ENCODE measurements at places on chromosomes 1 and 21. TPM values are rescaled to one million over a fixed set of nuclear protein-coding genes. Genes with fewer than 3 reads are reported as not detected.
A peak's percentile ranks its signal among the peaks of the same experiment; 100 is the strongest.

DNA sequence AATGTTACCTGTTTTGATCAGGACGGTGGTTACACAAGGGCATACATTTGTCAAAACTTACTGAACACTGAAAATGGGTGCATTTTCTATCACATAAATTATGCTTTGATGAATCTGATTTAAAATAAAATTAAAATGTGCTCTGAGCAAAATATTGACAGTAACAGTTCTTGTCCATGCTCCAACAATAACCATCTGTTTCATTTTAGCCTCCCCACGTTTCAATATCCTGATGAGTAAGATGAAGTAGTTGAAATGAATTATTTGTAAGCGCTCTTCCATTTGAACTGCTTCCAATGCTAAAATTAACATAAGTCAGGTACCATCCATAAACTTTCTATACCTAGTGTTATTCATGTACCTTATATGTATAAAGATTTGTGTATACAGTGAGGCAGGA is 365.4 kb downstream of the LTN1 start:
- H3K4me3 ChIP-seq: no peak overlapping the region
- no peak for DNase-seq
- peaks cover 7% of the 10 kb centered on the region for H3K4me1 ChIP-seq
- H3K36me3 ChIP-seq: peaks cover 7% of the 10 kb centered on the region

GRCh38 chr21:37699024-37699775 is 217.1 kb downstream of the KCNJ6 start:
- no peak overlapping the region for H3K4me3 ChIP-seq
- no peak for DNase-seq
- no peak overlapping the region for H3K27ac ChIP-seq

TTC24 gene
- total RNA-seq: 12.6 TPM

GRCh38 chr1:182845379-182845778 is 6.2 kb downstream of the DHX9 start:
- DNase-seq: no peak
- H3K27ac ChIP-seq: peak overlapping the region; percentile 36

- no peak overlapping the region for H3K27ac ChIP-seq
- DNase-seq: no peak
- no peaks in the 10 kb centered on the region for H3K4me1 ChIP-seq
Observed at GRCh38 chr1:225250432-225250831, 177.4 kb downstream of the LBR start.

KANK4 gene
- not detected for total RNA-seq

- H3K27me3 ChIP-seq: no peaks in the 10 kb centered on the region
- no peaks in the 10 kb centered on the region for H3K36me3 ChIP-seq
- no peak overlapping the region for H3K4me3 ChIP-seq
- H3K27ac ChIP-seq: no peak overlapping the region
- no peak for DNase-seq
Observed at GRCh38 chr1:104358621-104359020, 608.9 kb downstream of the AMY1C start.

DNA sequence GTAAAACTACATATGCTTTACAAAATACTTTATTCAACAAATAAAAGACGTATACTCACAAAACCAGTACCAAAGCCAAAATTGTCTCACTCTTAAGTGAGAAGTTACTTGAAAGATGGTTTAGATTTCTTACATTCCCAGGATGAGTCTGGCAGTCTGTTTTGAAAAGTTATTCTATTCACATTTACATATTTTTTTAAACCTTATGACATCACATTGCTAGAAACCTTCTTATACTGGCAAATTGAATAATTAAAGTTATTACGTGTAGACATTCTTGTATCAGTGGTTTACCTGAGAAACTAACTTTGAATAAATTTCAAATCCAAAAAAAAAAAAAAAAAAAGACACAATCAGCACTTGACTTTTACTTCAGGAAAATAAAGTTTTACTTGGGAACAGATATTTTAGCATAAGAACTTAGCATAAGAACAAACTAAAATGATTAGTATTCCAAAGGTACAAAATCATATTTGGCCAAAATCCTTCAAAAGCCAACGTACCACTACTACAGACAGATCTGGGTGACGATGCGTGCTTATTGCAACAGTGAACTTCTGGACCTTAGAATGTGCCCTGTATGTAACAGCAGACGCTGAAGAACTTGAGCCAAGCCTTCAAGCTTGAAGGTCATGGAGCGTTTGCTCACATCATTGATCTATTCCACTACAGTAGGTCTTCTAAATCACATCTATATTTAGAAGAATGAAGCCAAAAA is 2.5 kb downstream of the CDC42BPA start:
- H3K27ac ChIP-seq: no peak overlapping the region
- H3K36me3 ChIP-seq: no peaks in the 10 kb centered on the region
- DNase-seq: no peak
- H3K27me3 ChIP-seq: peaks cover 54% of the 10 kb centered on the region

USH2A gene
- not detected for total RNA-seq

- H3K4me1 ChIP-seq: peaks cover 3% of the 10 kb centered on the region
- no peak overlapping the region for H3K4me3 ChIP-seq
- H3K27me3 ChIP-seq: no peaks in the 10 kb centered on the region
- H3K36me3 ChIP-seq: no peaks in the 10 kb centered on the region
- H3K27ac ChIP-seq: no peak overlapping the region
- DNase-seq: no peak
Observed at GRCh38 chr1:97139512-97139911, 417.9 kb downstream of the PTBP2 start.

- DNase-seq: no peak
- H3K4me3 ChIP-seq: no peak overlapping the region
- H3K27me3 ChIP-seq: peaks cover 5% of the 10 kb centered on the region
- H3K36me3 ChIP-seq: no peaks in the 10 kb centered on the region
- H3K4me1 ChIP-seq: no peaks in the 10 kb centered on the region
- no peak overlapping the region for H3K27ac ChIP-seq
Observed at GRCh38 chr1:204041803-204042505, 31.0 kb upstream of the SOX13 start.

- H3K4me1 ChIP-seq: peaks cover 4% of the 10 kb centered on the region
- no peak overlapping the region for H3K27ac ChIP-seq
- no peak overlapping the region for H3K4me3 ChIP-seq
- no peaks in the 10 kb centered on the region for H3K36me3 ChIP-seq
Observed at GRCh38 chr1:16979475-16980327, 719 bp downstream of the MFAP2 start.

GRCh38 chr1:99768104-99768503 is 1.7 kb upstream of the FRRS1 start:
- H3K4me1 ChIP-seq: peaks cover 12% of the 10 kb centered on the region
- no peaks in the 10 kb centered on the region for H3K36me3 ChIP-seq
- no peak overlapping the region for H3K27ac ChIP-seq
- no peak overlapping the region for H3K4me3 ChIP-seq

DNA sequence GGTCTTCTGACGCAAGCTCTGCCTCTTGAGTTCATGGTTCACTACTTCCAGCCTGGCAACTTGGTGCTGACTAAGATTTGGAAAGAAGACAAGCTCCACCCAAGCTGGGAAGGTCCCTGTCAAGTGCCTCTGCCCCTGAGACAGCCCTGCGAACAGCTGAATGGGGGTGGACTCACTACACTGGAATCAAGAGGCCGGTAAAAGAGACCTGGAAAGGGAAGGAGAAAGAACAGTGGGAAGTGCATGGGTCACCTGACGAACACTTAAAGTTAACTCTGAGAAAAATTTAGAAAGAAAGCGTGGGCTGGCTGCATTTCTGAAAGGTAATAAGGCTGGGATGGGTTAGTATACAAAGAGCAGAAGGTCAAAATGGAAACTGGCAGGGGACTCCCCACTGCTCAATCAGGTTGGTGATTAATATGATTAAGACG is 26.1 kb upstream of the ZNF496 start:
- no peak overlapping the region for H3K4me3 ChIP-seq
- H3K4me1 ChIP-seq: no peaks in the 10 kb centered on the region
- no peak overlapping the region for H3K27ac ChIP-seq
- peaks cover 23% of the 10 kb centered on the region for H3K27me3 ChIP-seq
- no peaks in the 10 kb centered on the region for H3K36me3 ChIP-seq

DNA sequence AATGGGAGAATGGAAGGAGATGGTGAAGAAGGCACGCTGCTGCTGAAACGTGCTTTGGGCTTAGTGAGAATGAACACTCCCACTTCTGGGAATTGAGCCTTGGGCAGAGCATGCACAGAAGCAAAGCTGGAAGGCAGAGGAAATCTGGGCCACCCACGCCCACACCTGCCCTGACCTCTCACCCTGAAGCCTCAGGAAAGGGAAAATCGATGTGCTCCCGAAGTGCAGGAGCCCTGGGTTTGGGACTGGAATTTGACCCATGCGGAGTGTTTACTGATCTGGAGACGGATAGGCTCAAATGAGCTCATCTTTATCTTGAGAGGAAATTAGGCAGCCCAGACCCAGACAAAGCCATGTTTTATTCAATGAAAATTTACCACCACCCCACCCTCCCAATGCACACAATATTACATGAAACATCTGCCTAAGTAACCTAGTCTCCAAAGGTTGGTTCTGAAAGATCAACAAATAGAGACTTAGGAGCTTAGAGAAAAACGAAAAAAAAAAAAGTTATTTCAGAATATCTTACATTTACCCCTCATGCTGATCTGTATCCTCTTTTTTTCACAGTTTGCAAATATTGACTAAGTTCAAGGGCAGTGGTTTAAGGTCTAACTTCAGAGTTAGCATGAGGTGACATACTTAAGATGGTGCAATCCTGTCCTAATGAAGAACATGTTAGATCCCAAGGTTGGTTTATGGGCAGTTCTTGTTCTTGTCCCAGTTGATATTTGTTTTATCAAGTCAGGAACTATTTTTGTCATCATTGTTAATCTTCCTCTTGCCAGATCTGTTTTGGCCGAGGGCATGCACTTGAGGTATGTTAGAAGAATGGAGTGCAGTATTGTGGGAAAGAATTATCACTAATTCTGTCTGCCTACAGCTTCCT is 63.0 kb downstream of the PROX1 start:
- no peaks in the 10 kb centered on the region for H3K4me1 ChIP-seq
- no peaks in the 10 kb centered on the region for H3K36me3 ChIP-seq
- H3K27me3 ChIP-seq: no peaks in the 10 kb centered on the region
- H3K4me3 ChIP-seq: no peak overlapping the region
- H3K27ac ChIP-seq: no peak overlapping the region

- no peaks in the 10 kb centered on the region for H3K36me3 ChIP-seq
- H3K4me1 ChIP-seq: peaks cover 20% of the 10 kb centered on the region
Observed at GRCh38 chr1:16076865-16077238, 3.4 kb upstream of the FAM131C start.

DNA sequence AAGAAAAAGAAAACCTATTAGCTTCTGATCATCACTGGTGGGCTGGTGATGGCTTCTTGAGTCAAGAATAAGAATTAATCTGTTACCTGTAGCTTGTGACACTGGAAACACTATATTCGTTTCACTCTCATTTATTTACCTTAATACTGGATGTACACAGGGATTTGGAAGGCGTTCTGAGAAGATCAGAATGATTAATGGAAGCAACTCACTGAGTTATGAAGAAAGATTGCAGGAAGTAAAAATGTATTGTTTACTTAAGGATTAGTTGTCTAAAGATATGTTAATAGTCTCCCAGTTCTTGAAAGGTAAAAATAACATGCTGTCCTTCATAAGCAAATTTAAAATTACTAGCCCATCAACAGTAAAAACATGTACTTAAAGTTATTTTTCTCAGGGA is 644.9 kb upstream of the NCAM2 start:
- no peak overlapping the region for H3K27ac ChIP-seq
- DNase-seq: no peak
- no peaks in the 10 kb centered on the region for H3K27me3 ChIP-seq
- H3K4me3 ChIP-seq: no peak overlapping the region
- no peaks in the 10 kb centered on the region for H3K4me1 ChIP-seq

SERPINC1 gene
- total RNA-seq: not detected

APOBEC4 gene
- total RNA-seq: not detected

PLCH2 gene
- total RNA-seq: 6.5 TPM

CLEC20A gene
- total RNA-seq: not detected

RNU1-2 gene
- 3,744 TPM for total RNA-seq

- H3K27ac ChIP-seq: no peak overlapping the region
- H3K36me3 ChIP-seq: no peaks in the 10 kb centered on the region
Observed at GRCh38 chr1:2919841-2920240, 101.4 kb upstream of the ACTRT2 start.

DNA sequence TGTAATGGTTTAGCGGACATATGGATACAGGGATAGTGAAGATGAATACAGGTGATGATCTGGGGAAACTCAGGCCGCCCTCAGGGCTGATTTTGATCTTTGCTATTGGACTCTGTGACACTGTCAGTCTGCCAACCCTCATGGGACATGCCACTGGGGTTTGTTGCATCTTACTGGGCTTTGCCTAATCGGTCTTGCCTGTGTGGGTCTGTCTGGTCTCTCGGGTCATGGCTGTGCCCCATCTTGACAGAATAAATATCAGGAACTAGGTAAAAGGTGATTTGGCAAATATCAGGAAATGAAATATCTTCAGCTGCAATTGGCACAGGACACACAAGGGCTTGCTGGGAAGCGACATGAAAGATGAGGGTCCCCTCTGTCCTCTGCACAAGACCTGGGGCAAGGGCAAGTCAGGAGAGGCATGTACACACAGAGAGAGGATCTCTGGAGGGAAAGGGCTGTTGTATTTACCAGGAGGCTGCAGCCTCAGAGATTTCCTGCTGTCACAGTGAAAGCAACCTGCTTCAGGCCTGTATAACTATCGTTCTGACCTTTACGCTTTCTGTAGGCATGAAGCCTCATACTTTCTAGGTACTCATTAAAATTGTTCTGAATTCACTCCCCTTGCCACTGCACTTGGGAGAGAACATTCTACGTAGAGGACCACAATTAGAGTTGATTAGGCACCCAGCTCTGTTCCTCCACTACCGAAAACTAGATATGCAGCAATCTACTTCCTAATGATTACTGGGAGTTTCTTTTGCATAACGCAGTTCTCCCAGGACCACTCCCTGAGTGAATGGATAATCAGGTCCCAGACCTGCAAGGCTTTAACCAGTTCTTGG is 52.0 kb upstream of the GADD45A start:
- peaks cover 10% of the 10 kb centered on the region for H3K4me1 ChIP-seq
- no peak overlapping the region for H3K4me3 ChIP-seq
- H3K27me3 ChIP-seq: no peaks in the 10 kb centered on the region
- no peak overlapping the region for H3K27ac ChIP-seq
- H3K36me3 ChIP-seq: no peaks in the 10 kb centered on the region

SIPA1L2 gene
- 0.91 TPM for total RNA-seq

DNA sequence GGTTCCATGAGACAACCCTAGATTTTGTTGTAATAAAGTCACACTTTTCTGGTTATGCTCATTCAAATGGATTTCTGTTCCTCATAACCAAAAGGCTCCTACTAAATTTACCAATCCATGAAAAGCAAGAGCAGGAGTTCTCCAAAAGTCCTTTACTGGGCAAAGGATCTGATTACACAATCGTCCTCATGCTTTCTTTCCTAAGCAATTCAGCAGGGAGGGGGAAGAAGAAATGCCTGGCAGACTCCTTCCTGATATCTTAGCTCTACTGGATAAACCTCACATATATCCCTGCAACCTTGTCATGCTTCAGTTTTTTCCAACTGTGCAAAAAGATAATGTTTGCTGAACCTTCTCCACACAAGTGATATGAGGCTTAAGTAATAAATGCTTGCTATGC is 67.6 kb upstream of the GUCA2B start:
- H3K4me1 ChIP-seq: no peaks in the 10 kb centered on the region
- H3K27me3 ChIP-seq: peaks cover 36% of the 10 kb centered on the region
- peaks cover 2% of the 10 kb centered on the region for H3K36me3 ChIP-seq
- DNase-seq: no peak
- no peak overlapping the region for H3K4me3 ChIP-seq

Data from activated CD8-positive, alpha-beta memory T cell treated with anti-CD3 and anti-CD28 coated beads, Interleukin-2, amount 10 ng/mL, durations not matched to agents 7 days and 5 days (primary cell).